Effector memory CD4-positive, alpha-beta T cell (primary cell): ENCODE measurements at places on chromosomes 2 and 18.

- DNase-seq, result no peak
Observed at GRCh38 chr2:240614391-240614790, 10.9 kb upstream of the GPR35 start.

DNA sequence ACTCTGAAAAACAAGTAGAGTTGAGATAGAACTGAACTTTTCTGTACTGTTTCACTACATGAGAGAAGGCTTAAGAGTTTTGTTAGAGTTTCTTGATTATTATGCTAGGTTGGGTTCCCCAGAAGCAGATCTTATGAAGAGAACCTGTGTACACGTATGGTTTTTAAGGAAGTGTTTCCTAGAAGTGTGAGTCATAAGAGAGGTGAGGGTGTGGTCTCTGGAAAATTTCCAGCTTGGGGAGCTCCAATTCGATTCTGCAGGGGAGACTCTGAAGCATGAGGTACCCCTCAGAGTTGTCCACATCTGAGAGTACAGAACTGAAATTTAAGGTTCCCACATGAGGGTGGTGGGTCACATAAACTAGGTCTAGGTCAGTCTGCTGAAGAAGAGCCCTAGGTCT lies 83.3 kb upstream of the MAP2 start:
- no peak for DNase-seq

GRCh38 chr18:61655630-61656029 lies 237.2 kb downstream of the RNF152 start:
- DNase-seq, result no peak

DNA sequence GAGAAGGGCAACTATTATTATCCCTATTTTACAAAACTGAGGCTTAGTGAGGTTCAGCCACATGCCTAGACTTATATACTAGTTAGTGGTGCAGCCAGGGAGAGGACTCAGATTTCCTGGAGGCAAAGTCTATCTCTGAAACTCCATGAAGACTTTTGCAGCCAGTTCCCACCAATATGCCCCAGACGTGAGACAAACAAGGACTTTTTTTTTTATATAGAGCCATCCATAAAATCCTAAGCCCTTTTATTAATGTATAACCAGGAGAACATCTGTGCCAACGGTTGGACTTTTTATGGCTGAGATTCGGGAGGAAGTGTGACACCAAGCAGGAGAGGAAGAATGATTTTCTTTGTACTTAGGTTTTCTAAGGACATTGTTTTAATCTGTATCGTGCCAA lies 29.9 kb downstream of the LIPG start:
- no peak for DNase-seq
